Activated T-helper 9 cell treated with anti-CD3 and anti-CD28 coated beads, Interleukin-2, amount 50 U/mL, for 16 hours (primary cell): ENCODE measurements at places on chromosomes 7 and 10.

- no peak for DNase-seq
Measured at GRCh38 chr7:156074982-156075615, 262.8 kb upstream of the SHH start.

GRCh38 chr10:3347413-3348182 lies 175.0 kb upstream of the PITRM1 start:
- no peak for DNase-seq

DNA sequence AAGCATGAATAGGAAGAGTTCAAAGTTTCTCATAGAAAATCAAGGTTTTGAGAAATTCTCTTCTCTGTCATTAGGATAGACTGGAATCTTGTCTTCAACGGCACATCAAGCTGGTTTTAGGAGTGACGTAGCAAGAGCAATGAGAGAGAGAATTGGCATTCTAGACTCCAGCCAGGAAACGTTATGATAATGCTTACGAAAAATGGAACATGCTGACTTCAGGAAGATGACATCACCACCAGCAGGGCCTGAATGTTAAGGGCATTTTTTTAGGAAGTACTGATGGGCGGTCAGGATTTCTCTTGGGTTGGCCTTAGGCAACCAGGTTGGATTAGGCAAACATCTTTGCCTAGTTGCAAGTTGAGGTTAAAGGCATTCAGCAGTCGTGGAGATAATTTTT lies 213.2 kb upstream of the CTBP2 start:
- DNase-seq, result no peak

DNA sequence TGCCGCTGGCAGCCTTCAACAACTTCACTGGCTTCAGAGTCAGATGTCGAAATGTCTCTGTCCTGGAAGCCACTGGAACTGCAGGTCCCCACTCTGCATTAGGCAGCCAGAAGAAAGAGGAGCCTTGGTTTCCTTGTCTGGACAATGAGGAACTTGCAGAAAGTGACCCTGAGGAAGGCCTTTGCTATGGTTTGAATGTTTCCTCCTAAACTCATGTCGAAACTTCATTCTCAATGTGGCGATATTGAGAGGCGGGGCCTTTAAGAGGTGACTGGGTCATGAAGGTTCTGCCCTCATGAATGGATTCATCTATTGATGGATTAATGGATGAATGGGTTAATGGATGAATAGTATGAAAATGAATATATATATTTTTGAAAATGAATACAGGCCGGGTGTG lies 61.6 kb upstream of the GPR26 start:
- no peak for DNase-seq

- no peak for DNase-seq
Measured at GRCh38 chr10:77741746-77742145, 104.1 kb upstream of the KCNMA1 start.
